ENCODE measurements at places on chromosomes 3 and 15. TPM values are rescaled to one million over a fixed set of nuclear protein-coding genes. Genes with fewer than 3 reads are reported as not detected.
A peak's percentile ranks its signal among the peaks of the same experiment; 100 is the strongest.

DNA sequence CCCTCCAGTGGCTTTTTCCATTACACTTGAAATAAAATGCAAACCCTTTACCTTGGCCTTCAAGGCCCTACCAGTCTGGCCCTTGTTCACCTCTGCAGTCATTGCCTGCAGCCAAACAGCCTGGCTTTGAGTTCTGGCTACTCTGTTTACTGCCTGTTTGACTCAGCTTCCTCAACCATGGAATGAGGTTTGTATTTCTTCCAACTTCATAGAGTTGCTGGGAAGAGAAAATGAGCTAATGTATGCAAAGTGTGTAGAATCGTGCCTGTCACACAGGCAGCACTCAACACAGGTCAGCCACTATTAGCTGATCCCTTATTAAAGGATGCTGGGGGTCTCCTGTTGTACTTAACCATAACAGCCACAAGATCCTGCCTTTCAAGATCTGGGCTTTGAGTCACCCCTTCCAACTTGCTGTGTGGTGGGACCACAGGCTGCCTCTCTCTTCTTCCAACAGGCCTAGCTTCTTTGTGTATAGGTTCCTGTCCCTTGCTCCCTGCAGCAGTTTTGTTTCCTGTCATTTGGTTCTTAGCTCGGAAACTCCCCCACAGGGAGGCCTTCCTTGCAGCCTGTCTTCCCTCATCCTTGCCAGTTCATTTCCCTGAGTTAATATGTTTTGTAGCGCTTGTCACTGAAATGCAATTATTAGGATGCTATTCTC is 6.4 kb downstream of the MED12L start:
- H3K4me1 ChIP-seq = no peaks in the 10 kb centered on the region
- no peaks in the 10 kb centered on the region for H3K36me3 ChIP-seq
- H3K4me3 ChIP-seq = no peak overlapping the region
- no peak overlapping the region for H3K27ac ChIP-seq
- DNase-seq = peak; percentile 44

DNA sequence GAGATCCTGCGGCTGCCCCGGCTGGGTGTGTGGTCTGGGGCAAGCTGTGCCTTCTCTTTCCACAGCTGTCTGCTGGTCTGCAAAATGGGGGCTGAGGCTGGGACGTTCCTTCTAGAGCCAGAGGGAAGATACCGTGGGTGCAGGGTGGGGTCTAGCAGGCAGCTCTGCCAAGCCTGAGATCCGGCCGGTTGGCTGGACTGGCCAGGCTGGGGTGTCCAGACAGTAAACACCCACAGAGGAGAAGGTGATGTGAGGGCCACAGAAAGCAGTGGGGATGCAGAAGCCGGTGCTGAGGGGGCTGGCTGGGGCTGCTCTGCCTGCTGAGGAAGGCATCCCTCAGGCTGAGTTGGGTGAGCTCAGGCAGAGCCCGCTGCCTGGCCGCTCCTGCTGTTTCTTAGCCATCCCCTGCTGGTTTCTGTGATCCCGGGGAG is 46.1 kb downstream of the FBLN2 start:
- H3K27me3 ChIP-seq = no peaks in the 10 kb centered on the region
- H3K36me3 ChIP-seq = no peaks in the 10 kb centered on the region
- no peak overlapping the region for H3K27ac ChIP-seq
- peak; percentile 63 for DNase-seq
- H3K4me3 ChIP-seq = no peak overlapping the region

- no peak overlapping the region for H3K27ac ChIP-seq
- no peak overlapping the region for H3K4me3 ChIP-seq
- no peaks in the 10 kb centered on the region for H3K36me3 ChIP-seq
- H3K27me3 ChIP-seq = no peaks in the 10 kb centered on the region
- H3K4me1 ChIP-seq = peaks cover 2% of the 10 kb centered on the region
- no peak for DNase-seq
Measured at GRCh38 chr3:180138871-180139270, 102.1 kb upstream of the PEX5L start.

The DPPA2 gene
- 1.6 TPM for total RNA-seq

- peaks cover 5% of the 10 kb centered on the region for H3K4me1 ChIP-seq
- H3K4me3 ChIP-seq = no peak overlapping the region
- H3K27me3 ChIP-seq = no peaks in the 10 kb centered on the region
- H3K36me3 ChIP-seq = peaks cover 68% of the 10 kb centered on the region
- DNase-seq = no peak
- no peak overlapping the region for H3K27ac ChIP-seq
Measured at GRCh38 chr3:183764847-183765731, 60.3 kb downstream of the MAP6D1 start.
